ENCODE measurements at places on chromosomes 1 and 21.

- H3K4me1 ChIP-seq: no peaks in the 10 kb centered on the region
- no peaks in the 10 kb centered on the region for H3K36me3 ChIP-seq
- peak; percentile 10 for DNase-seq
- no peak within 1 kb of the TSS for H3K27ac ChIP-seq
- H3K4me3 ChIP-seq: no peak within 1 kb of the TSS
Observed at GRCh38 chr1:113887402-113888175, at the start of gene BCL2L15. Gene BCL2L15 (minus strand): TSS chr1:113887581. CDS start chr1:113887375, 206 bp downstream.

GRCh38 chr1:46646844-46647243 lies 21.3 kb downstream of the ATPAF1 start:
- no peak overlapping the region for H3K27ac ChIP-seq
- no peak for DNase-seq
- H3K27me3 ChIP-seq: no peaks in the 10 kb centered on the region
- peaks cover 33% of the 10 kb centered on the region for H3K36me3 ChIP-seq
- H3K4me3 ChIP-seq: no peak overlapping the region
- peaks cover 21% of the 10 kb centered on the region for H3K4me1 ChIP-seq

DNA sequence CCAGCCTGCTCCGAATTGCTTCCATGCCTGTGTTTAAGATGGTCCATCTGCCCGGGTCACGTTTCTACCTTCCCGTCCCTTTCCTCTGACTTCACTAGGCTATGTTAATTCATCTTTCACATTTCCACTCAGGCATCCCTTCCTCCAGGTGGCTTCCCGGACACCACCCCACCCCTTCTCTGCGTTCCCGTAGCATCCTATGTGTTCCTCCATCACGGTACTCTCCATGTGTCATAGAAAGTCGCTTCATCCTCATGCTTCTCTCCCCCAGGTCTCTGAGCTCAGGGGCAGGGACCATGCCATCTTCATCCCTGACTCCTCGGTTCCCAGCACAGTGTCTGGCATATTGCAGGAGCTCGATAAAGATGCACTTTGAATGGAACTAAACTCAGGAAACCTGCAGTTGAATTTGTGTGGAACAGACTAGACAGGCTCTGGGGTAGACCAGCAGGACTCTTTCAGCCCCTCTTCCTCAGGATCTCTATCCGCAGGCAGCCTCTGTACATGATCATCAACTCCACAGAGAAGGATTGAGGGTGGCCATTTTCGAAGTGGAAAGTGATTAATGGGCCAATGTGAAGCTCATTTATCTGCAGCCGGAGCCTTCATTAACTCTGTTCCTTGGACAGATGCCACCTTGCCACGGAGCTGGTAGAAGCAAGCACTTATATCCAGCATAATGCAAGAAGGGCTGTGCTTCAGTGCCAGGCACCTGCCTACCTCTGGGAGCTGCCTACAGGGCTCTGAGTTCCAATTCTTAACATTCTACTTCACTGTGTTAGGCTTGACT lies 9.1 kb downstream of the C1orf226 start:
- no peak for DNase-seq
- no peak overlapping the region for H3K27ac ChIP-seq
- H3K4me3 ChIP-seq: no peak overlapping the region
- H3K27me3 ChIP-seq: no peaks in the 10 kb centered on the region
- H3K4me1 ChIP-seq: peaks cover 11% of the 10 kb centered on the region

DNA sequence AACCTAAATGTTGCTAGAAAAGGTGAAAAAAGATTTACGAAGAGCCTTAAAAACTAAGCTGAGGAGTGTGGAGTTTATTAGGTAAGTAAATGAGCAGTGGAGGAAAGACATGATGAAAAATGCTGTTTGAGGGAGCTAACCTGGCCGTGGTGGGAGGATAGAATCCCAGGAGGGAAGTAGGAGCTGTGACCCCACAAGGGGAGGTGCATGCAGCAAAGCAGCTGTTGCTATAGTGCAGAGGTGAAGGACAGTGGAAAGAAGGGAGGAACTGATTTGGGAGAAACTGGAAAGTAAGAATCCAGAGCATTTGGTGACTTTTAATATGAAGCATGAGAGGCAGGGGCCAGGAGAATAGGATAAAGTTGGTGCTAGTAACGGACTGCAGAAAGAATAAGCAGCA lies 271.7 kb upstream of the ADGRL2 start:
- H3K27ac ChIP-seq: no peak overlapping the region
- H3K4me1 ChIP-seq: no peaks in the 10 kb centered on the region
- DNase-seq: no peak

GRCh38 chr1:167090314-167090942 lies at the start of gene GPA33:
Gene GPA33 (minus strand): TSS chr1:167090377. CDS start chr1:167090287, 90 bp downstream.
- H3K4me1 ChIP-seq: peaks cover 12% of the 10 kb centered on the region
- H3K27me3 ChIP-seq: no peaks in the 10 kb centered on the region
- no peaks in the 10 kb centered on the region for H3K36me3 ChIP-seq
- no peak within 1 kb of the TSS for H3K27ac ChIP-seq
- no peak within 1 kb of the TSS for H3K4me3 ChIP-seq

DNA sequence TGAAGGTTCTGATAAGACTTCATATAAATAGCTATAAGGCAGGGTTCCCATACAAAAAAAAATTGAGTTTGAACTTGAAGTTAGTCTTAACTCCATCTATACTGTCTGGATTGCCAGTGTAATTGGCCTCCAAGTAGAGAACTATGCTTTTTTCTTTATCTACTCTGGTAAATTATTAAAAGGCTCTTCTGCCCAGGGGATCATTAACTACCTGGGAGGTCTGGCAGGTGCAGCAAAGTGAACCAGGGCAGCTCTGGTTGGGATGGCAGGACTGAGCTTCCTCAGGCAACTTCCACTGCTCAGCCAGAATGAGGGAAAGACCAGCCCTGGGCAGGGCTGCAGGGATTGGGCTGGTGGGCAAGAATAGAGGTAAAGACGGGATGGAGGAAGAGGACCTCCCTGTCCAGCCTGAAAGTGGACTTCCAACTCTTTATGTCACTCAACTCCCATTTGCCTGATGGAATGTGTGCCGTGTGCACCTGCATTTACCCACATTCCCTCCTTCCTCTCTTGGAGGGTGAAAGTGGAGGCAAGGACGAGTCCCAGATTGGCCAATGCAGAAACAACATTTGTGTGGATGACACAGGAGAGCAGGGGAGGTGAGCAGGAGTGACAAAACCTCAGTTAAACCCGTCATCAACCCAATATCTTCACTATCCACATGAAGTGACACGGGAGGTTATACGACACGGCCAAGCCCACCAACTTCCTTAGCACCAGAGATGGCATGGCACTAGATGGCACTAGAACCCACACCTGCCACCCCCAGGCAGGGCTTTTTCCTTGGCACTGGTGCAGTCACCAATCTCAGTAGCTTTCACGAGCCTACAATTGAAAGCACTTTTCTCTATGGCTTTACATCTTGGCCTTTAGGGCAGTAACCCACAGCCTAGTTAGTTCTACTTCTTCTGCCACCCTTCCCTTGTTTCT lies 25.2 kb downstream of the CCN1 start:
- H3K27me3 ChIP-seq: no peaks in the 10 kb centered on the region
- H3K27ac ChIP-seq: peak overlapping the region; percentile 85
- no peaks in the 10 kb centered on the region for H3K36me3 ChIP-seq
- DNase-seq: peak; percentile 60
- no peak overlapping the region for H3K4me3 ChIP-seq
- peaks cover 42% of the 10 kb centered on the region for H3K4me1 ChIP-seq

GRCh38 chr1:29050166-29050565 lies 73.5 kb downstream of the TMEM200B start:
- no peak for DNase-seq
- H3K4me3 ChIP-seq: no peak overlapping the region
- H3K36me3 ChIP-seq: no peaks in the 10 kb centered on the region
- no peak overlapping the region for H3K27ac ChIP-seq
- H3K27me3 ChIP-seq: no peaks in the 10 kb centered on the region

Data from PC-3 (cell line).